Suppressor macrophage (primary cell): ENCODE measurements at places on chromosomes 12 and 14.

DNA sequence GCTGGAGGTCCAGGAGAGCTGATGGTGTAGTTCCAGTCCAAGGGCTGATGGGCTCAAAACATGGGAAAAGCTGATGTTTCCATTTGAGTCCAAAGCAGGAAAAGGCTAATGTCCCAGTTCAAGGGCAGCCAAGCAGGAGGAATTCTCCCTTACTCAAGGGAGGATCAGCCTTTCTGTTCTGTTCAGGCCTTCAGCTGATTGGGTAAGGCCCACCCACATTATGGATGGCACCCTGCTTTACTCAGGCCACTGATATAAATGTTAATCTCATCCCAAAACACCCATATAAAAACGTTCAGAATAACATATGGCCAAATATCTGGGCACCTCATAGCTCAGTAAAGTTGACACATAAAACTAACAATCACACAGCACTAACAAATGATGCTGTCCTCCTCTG is 64.1 kb downstream of the SAMD4A start:
- DNase-seq: no peak

- no peak for DNase-seq
These were observed 430.5 kb upstream of the SOX5 start for GRCh38 chr12:24379861-24380521.

DNA sequence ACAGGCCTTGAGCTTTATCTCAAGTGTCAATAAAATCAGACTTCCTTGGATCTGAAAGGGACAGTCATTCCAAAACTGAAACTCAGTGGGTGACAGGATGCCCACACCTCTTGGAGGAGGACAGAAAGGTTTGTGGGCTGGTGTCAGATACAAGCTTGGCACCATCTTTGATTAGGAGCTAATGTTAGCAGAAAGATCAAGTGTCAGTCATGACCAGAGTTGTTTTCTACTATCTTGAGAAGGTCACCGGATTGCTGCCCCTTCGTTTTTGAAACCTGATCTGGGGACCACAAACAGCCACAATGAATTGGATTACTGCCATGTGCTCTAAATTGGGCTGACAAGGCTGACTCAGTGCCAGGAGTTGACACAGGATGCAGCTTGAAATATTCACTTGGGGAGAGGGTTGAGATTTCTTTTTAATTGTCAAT is 88.3 kb downstream of the OTOGL start:
- DNase-seq: no peak

- peak; percentile 68 for DNase-seq
These were observed 140.3 kb downstream of the SLC38A6 start for GRCh38 chr14:61121355-61121787.

DNA sequence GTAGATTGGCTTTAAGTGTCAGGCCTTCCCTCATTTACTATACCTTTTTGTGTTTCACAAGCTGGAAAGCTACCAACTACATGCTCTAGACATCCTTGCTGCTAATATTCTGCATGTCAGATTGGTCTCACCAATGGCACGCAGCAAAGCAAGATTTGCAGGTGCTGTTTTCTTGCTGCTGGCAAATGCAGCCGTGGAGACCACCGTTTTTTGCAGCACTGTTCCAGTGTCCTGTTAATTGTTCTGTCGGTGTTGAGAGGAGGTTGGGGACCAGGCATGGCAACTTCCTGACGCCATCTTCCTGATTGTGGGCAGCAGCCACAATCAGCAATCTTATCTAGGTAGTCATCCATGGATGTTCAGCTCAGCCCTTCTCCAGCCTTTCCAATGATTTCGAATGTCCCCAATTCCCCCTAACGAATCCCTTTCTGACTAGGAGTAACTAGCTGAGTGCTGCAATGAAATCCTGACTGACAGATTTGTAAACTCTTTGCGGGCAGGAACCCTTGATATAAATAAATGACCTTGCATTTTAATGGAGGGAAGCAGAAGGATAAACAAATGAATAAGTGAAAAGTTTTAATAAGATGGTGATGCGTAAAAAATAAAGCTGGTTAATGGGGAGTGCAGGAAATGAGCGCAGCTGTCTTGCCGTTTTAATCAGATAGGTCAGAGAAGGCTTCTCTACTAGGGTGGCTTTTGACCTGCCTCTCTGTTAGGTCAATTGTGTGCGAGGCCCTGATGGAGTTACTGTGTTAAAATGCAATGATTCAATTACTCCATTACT is 574 bp upstream of the CRADD start:
- DNase-seq: no peak

DNA sequence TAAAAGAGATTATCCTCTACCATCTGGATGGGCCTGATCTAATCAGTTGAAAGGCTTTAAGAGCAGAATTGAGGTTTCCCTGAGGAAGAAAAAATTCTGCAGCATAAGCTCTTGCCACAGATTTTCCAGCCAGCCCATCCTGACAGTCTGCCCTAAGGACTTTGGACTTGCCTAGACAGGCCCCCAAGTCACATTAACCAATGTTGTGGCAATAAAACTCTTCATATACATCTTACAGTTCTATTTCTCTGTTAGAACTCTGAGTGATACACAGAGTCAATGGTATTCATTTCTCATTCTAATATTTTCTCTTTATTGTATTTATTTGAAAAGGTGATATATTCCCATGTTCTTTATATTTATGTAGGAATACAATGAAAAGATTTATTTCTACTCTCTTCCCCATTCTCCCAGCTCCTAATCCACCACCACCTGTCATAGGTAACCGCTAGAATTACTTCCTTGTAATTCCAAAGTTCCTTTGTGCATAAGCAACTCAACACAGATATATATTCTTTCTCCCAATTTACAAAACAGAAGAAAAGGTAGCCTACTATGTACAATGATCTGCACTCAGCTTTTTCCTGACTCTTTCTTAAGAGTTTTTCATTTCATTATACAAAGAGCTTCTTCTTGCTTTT is 182.1 kb downstream of the CAPZA3 start:
- DNase-seq: no peak

- peak; percentile 83 for DNase-seq
These were observed 105.2 kb upstream of the ATF7IP start for GRCh38 chr12:14260011-14260993.

- DNase-seq: no peak
These were observed 5.5 kb downstream of the LGR5 start for GRCh38 chr12:71445071-71445470.

- peak; percentile 50 for DNase-seq
These were observed 2.9 kb downstream of the ZFHX2 start for GRCh38 chr14:23548351-23549318.

GRCh38 chr12:128276471-128276870 is 9.5 kb downstream of the TMEM132C start:
- DNase-seq: no peak

- DNase-seq: peak; percentile 12
These were observed 26.6 kb upstream of the NRXN3 start for GRCh38 chr14:78143489-78144145.

DNA sequence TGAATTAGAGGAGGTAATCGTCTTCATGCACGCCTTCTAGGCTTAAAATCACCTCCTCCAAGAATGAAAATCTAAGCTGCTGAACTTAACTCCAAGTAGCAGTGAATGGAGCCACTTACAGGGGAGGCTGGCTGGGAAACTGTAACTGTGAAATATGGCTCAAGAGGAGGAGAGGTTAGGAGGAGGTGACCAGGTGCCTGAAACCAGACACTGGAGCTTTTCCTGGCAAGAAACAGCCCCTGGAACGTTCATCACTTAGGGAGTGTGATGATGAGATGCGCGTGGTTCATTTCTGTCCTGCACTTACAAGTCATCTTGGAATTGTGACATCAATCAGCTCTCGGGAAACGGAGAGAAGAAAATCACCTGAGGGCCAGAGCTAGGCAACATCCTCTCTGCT is 62.3 kb upstream of the TMEM132C start:
- no peak for DNase-seq

GRCh38 chr14:34258318-34258717 is 203.7 kb downstream of the SPTSSA start:
- no peak for DNase-seq

DNA sequence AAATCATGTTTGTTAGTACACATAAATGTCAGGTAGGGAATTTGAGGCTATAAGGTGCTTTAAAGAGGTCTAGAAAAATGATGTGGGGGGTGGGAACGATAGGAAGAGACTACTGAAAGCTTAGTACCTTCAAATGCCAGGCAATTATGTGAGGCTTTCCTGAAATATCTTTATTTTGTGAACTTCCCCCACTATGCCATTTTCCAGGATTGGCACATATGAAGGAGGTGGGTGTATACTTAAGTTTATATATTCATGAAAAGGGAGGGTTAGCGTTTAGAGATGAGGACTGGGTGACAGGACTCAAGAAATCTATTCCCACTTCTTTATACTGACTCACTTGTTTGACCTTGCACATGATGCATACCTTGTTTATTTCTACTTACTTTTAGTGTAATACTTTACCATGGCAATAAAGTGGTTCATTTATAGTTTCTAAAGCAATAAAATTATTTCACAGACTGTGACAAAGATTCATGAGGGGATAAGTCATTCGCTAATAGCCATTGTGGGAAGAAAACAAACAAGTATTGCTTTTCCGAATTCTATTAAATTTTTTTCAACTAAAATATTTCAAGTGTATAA is 77.1 kb downstream of the PLEKHA5 start:
- no peak for DNase-seq

DNA sequence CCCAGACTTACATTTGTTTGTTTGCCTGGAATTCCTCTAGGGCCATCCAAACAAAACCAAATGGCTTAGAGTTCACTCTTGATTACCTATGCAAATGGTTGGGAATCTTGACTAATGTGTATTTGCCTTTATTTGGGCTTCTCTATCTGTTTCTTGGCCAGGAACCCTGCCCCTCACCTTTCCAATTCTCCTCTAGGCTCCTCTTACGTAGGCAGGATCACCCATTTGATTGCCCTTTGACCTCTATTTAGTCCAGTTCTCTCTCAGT is 123.0 kb upstream of the DYRK2 start:
- no peak for DNase-seq

- DNase-seq: no peak
These were observed 94.3 kb upstream of the GPHB5 start for GRCh38 chr14:63413009-63413408.

DNA sequence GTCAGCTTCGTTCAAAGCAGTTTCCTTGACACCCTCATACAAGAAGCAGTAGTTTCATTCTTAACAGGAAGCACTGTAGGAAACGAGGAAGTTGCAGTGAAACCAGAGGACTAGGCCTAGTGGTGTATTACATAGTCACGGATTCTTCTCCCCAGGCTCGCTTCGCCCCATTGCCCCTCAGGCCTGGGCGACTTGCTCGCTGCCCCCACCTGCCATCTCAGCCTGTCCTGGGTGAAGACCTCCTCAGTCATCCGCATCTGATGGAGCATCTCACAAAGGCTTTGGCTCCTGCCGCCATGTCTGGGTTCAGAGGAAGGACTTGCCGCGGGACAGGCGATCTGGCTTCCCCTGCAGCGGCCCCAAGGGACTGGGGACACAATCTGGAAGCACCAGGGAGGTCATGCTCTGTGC is 93.5 kb downstream of the LMNTD1 start:
- peak; percentile 76 for DNase-seq

DNA sequence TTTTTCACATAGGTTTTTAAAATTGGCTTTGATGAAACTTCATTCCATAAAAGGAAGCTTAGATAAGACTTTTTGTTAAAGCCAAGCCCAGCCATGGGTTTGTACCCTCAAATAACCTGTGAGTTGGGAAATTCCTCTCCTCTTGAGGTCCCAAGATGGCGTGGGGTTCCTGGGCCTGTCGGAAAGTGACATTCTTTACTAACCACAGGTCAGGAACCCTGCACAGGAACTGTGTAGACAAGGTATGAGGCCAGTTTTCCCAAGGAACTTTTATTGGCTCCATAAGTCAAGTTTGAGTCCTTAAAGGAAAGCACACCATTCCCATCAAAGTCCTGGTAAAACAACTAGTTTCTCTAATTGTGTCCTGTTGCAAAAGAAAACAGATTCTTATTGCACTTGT is 65.0 kb upstream of the AMN start:
- DNase-seq: no peak

DNA sequence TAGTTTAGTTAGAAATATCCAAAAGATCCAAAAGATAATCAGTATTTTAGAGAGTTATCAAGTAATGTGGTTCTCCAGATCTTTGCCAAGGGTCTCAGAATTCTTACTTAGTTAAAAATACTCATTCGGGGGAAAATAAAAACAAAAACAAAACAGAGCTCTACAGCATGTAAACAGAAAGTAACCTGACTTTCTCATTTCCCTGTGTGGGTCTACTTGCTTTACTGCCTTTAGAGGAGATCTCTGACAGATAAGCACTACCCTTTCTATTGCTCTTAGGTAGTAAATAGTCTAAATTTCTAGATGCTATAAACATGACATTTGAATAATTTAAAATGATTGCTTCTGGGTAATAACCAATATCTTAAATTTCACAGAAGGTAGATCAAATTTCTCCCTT is 371.8 kb downstream of the RPL10L start:
- no peak for DNase-seq

DNA sequence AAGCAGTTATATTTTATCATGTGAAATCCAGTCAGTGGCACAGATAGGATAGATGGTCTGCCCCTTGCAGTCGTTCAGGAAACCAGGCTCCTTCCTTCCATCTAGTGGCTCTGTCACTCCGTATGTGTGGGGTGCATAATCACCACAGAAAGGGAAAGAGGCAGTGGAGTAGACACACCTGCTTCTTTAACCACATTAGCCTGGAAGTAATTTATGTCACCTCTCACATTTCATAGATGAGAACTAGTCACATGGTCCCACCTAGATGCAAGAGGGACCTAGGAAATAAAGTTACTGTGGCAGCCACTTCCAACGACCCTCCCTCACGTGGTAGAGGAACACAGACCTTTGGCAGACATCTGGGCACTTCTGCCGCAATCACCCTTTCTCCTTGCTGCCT is 14.2 kb upstream of the RNU6-8 start:
- no peak for DNase-seq

- no peak for DNase-seq
These were observed 166.7 kb upstream of the SYT1 start for GRCh38 chr12:78697817-78698415.

GRCh38 chr12:124453419-124454351 is 113.7 kb downstream of the NCOR2 start:
- peak; percentile 95 for DNase-seq

DNA sequence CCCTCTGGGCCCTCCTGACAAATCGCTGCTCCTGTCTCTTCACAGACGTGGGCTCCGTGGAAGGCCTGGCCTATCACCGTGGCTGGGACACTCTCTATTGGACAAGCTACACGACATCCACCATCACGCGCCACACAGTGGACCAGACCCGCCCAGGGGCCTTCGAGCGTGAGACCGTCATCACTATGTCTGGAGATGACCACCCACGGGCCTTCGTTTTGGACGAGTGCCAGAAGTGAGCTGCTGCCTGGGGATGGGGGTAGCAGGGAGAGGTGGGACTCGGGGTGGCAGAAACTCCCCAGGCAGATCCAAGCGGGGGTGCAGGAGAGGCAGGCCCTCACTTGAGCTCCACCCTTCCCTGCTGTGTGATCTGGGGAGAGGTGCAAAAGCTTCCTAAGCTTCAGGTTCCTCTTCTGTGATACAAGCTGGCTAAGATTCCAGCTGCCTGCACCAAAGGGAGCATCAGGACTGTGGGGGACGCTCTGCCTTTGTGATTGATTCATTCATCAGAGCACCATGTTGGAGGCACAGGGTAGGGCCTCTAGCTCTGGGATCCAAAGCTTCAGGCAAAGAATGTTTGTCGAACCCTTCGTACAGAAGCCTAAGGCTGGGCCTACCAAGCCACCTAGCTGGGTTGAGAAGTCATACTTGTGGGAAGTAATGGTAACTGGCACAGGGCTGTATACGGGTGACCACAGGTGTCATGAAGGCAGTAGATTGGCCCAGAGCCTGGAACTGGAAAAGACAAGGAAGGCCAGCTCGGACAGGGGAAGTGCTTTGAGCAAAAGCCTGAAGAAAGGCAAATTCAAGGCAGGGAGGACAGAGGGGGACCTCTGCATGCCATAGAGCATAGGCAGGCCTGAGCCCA is 29.1 kb upstream of the NXPH4 start:
- DNase-seq: no peak

GRCh38 chr12:122491991-122492390 is 8.7 kb downstream of the ZCCHC8 start:
- no peak for DNase-seq
